ENCODE measurements at places on chromosomes 2 and 18.

DNA sequence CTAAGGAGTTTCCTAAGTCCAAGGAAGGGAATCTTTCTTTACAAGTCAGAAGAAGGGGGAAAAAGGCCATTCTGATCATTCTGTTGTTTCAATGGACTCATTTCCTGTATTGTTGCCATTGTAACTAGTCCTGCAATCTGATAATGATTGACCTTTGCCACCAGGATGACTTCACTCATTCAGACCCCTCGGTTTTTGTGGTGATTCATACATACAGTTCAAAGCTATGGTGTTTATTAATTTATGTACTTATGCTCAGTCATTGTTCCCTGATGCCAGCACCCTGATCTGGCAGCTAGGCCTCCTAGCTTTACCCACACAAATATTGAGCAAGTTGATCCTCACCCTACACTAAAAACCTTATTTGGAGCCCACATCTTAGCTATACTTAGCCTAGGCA is 57.6 kb upstream of the ZNF519 start:
- DNase-seq = no peak

DNA sequence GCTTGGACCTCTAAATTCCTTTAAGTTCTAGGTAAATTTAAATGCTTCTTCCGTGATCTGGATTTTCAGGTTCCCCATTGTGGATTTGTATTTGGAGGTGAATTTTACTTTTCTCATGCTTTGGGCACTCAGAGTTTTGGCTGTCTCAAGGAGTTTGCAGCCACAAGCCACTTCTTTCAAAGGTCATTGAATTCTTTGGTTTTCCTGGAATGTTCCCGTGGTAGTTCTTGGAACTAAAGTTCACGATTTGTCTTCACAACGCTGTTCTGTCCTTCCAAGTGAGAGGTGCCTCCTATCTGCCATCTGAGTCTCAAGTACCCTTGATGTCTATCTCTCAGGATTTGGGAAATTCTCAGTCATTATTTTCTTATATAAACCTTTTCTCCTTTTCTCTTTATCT is 1438.7 kb upstream of the ZEB2 start:
- no peak for DNase-seq

GRCh38 chr2:84844141-84844540 is 36.7 kb downstream of the TRABD2A start:
- DNase-seq = no peak

DNA sequence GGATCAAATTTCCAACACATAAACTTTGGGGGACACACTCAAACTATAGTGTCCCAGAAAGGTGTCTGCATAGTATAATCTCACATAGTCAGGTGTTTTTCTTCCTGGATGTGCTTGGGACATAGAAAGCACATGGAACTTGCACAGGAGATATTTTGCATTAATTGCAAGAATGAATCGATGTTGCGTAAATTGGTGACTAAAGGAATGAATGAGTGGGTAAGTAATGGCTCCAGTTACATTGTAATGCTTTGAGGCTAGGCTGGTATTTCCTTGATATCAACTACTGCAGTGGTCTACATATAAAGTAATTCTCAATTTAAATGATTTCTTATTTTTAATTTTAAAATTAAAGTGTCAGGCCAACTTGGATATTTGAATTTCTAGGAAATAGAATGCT is 53.4 kb downstream of the SH3RF3 start:
- DNase-seq = no peak

DNA sequence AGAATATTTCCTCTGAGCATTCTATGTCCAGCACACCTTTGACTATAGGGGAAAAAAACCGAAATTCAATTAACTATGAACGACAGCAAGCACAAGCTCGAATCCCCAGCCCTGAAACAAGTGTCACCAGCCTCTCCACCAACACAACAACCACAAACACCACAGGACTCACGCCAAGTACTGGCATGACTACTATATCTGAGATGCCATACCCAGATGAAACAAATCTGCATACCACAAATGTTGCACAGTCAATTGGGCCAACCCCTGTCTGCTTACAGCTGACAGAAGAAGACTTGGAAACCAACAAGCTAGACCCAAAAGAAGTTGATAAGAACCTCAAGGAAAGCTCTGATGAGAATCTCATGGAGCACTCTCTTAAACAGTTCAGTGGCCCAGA is 79.4 kb upstream of the FAM117B start:
- DNase-seq = no peak

DNA sequence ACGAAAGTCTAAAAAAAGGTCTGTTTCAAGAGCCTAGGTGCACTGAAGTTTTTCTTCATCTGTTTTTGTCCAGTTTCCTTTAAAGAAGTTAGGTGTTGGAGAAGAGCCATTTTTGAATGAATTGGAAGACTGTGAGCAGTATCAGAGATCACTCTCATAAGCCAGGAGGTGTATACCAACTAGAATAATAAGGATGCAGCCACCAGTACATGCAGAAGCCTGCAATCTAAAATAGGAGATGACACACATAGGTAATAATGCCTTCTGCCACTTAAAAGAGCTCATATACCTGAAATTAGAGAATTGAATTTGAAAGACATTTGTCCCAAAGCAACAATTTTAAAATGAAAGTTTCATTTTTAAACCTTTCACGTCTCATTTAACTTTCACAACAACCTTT is 81.7 kb downstream of the RBMS1 start:
- no peak for DNase-seq

DNA sequence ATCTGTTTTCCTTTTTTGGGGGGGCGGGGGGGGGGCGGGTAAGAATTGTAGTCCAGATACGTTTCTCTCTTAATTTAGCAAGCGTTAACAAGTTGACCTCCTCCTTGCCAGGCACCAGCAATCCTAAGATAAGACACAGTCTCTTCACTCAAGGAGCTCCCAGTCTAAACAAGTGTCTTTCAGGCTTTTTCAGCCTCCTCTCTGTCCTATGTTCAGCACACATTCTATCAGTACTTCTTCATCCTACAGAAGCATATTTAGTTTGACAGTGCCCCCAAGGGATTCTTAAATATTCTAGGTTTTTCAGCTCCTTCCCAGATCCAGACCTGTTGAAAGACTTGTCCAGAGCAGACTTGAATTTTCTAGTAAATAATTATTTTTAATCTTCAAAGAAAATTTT is 2.7 kb downstream of the PPP1CB start:
- no peak for DNase-seq

GRCh38 chr2:27681841-27682240 is 18.2 kb downstream of the SLC4A1AP start:
- DNase-seq = no peak

DNA sequence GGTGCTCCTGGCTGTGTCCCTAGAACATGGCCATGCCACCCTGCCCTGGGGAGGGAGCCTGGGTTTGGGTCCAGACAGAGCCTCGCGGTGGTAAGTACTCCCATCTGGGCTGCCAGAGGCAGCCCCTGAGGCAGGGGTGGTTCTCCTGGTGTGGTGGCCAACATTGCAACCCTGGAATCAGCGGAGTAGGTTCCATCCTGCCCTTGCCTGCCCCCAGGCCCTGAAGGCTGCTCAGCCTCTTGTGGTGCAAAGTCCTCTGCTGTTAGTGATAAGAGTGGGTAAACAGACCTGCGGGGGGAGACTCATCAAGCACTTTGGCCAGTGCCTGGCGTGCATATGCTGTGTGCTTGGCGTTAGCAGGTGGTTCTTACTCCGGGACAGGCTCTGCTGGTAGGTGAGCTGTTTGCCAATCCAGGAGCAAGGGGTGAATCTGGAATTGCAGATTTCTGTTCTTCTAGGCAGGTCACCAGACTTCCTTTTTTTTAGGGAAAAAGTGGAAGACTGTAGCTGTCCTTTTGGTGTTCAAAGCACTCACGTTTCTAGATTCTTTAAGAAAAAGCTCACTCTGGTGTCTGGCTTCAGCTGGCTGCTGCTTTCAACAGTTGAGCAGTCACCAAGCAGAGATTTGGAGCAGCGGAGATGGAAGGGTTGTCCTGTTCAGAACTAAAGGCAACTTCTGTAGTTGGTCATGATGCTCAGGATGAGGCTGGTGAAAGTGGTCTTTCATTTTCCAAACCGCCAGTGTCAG is 3.2 kb downstream of the CNNM3 start:
- DNase-seq = peak; percentile 13

DNA sequence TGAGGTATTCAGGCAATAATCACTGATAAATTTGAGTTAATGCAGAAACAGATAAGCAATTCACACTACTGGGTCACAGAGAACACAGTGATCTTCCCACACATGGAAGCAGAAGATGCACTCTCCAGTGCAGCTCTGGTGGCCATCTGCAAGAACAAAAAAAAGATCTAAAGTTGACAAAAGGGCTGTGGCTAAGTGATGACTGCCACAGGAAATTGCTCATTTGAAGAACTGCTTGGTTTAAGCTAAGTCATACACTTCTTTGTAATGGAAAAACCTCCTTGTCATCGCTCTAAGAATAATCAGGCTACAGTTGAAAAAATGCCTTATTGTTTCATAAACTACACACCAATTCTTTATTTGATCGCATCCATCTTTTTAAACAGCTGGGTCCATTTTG is 115.1 kb downstream of the DTNB start:
- no peak for DNase-seq

DNA sequence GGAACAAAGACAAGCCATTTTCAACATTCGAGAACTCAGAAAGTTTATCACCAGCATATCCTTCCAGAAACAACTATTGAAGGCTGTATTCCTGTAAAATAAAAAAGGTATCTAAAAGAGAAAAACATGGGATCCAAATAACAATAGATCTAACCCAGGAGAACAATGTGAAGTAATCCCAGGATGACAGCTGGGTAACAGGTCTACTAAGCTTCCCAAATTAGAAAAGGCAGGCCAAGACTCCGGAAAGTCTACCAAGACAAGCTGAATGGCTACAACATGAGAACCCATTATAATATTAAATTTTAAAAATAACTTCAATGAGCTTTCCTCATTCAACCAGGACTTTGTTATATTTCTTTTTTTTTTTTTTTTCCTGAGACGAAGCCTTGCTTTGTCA is 6.5 kb downstream of the PIAS2 start:
- no peak for DNase-seq

DNA sequence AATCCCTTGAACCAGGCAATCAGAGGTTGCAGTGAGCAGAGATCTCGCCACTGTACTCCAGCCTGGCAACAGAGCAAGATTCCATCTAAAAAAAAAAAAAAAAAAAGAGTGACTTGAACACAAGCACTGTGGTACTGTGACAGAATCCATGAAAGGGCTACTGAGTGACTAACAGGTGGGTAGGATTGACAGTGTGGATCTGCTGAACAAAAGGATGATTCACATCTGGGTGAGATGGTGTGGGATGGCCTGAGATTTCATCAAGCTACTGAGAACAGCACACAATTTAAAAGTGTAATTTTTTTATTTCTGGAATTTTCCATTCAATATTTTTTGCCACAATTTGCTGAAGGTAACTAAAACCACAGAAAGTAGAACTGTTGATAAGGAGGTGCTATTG is 13.3 kb upstream of the SP3 start:
- no peak for DNase-seq

DNA sequence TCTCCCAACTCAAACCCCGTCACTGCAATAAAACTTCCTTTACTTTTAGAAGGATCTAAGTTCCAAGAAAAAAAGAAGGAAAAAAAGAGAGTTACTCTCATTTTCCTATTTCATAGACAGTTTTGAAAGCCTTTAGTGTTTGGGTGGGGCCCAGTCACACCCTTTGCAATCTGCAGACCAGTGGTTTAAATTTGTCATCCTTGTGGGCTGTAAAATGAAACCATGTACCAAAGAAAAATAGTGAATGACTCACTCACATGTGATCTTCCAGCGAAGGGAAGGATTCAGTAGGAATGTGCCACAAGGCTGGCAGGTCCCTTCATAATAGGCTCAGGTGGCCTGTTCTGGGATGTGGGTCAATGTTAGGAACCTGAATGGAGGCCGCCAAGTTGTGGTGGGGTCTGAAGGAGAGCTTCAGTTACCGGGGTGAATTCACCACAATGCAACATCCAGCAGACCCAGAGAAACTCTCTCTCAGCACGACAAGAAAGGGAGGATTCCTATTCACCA is 28.3 kb downstream of the ANXA4 start:
- no peak for DNase-seq

Measured in NCI-H1092 treated with DMSO at 0.1 percent for 48 hours (cell line).